ENCODE measurements at places on chromosomes 1 and 21.

GRCh38 chr1:94385308-94385929 lies 32.8 kb upstream of the ABCD3 start:
- no peak for DNase-seq

DNA sequence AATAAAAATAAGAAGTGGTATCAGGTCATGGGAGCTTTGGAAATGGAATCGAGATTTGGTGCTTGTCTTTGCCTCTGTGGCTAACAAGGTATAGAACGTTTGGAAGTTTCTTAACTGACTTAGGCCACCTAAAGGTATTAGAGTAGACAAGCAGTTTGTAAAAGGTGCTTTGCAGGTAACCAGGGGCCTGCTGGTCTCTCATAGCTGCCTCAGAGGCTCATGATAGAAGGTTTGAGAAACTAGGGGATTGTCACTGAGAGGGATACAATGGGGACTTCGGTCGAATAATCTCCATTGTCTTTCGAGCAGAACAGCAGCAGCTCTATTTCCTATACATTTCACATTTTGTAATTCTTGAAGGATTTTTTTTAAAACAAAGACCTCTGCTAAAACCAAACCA lies 37.6 kb downstream of the C21orf91 start:
- no peak for DNase-seq

DNA sequence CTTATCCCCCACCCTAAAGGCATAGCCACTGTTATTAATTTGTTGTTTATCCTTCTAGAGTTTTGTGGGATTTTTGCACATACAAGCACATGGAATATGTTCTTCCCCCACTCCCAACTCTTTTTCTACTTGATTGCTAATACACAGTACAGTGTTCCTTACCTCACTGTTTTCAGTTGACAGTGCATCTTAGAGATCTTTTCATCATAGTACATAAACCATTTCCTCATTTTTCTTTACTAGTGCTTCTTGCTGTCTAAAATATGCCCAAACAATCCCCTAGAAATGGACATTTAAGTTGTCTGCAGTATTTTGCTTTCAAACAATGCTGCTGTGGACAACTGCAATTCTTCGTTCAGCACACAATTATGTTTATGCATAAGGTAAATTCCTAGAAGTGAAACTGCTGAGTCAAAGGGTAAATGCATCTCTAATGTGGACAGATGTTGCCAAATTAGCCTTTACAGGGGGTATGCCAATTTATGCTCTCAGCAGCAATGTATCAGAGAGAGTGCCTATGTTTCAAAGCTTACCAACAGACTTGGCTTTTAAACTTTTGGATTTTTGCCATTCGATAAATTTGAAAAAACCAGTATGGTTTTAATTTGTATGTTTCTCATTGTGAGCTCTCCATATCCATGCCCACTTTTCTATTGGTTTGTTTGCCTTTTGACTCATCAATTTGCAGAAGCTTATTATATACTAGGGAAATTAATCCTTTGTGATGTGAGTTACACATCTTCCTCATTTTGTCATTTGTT lies 132.6 kb downstream of the MRPS6 start:
- no peak for DNase-seq

DNA sequence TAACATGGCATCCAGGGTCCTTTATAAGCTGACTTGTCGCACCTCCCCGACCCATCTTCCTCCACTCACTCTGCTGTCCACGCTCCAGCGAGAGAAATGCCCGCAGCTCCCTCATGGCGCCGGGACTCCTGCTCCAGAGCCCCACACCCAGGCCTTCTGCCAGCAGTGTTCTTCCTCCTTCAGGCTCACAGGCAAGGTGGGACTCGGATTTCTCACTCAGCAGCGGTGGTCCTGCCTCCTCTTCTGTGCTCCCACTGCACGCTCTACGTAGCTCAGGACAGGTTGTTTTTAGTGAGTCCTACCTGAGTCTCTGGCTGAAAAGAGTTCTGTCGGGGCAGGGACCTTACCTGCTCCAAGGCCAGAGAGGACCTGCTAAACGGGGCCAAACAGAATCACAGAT lies 11.2 kb downstream of the THEMIS2 start:
- DNase-seq = no peak

DNA sequence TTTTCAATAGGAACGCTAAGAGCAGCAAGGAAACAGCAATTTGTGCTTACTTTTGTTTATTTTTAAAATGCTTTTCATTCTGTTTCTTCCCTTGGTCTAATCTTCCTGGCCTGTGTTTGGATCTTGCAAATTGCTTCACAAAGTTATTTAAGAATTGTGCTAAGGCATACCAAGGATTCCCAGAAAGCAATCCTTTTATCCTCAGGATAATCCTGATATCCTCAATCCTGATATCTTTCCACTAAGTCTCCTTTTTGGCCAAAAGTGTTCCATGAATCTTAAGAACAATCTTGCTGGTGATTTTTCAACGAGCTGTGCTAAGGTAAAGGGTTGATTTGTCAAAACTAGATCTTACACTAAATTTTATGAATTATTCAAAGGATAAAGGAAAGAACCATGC lies 1577.9 kb downstream of the PLA2G4A start:
- DNase-seq = no peak

DNA sequence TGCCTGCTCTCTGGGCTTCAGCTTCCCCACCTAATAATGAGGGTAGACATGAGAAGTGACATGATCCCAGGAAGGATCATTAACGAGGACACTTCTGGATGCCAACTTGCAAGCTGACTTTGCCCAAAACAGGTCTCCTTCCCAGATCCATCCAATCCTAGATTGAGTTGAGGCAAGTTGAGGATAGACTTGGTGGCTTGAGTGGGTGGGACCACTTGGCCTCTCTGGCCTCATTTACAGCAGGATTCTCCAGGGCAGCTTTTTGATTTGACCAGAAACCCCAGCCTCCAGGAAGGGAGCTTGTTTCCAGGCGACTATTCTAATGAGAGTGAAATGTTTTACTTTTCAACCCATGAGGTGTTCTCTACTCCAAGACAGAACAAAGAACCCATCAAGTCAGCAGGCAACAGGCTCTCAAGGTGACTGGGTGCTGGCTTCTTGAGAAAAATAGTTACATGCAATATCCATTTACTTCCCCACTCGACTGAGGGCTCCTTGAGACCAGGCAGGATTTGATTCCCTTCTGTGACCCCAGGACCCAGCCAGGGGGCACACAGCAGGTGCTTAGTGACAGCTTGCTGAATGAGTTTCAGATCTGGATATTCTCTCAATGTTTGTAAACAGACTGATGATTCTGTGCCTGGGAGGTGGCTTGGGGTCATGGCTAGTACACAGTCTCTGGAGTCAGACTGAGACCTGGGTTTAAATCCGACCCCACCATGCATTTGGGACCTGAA lies 128.2 kb downstream of the DMRTB1 start:
- no peak for DNase-seq

DNA sequence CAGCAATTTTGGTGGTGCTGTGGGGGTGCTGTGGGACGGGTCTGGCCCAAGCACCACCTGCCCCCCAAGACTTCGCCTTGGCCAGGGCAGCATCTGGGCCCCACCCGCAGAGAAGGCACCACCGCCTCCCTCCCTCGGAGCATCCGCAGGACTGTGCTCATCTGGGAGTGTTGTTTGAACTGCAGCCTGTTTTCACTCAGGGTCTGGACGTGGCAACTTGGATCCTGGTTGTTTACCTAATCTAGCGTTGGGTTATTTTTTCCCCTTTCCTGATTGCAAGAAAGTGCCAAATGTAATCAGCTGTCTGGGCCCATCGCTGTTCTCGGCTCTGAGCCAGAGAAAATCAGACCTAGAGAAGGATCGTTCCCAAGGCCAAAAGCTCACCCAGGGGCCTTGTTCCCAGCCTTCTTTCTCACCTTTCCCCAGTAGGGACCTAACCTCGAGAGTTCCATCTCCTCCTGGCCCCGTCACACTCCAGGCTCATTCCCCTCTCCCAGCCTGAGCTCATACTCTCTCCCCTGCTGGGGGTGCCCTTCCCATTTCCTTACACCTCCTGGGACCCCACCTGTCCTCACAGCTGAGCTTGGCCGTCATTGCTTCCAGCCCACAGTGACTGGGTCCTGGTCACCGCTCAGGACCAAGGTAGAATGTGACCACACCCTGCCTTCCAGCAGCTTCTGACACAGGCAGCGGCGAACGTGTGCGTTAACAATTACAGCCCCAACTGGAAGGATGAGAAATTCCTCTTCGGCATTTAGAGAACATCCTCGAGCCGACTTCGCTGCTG lies 72.0 kb upstream of the FAM20B start:
- DNase-seq = no peak

- DNase-seq = no peak
These were observed 84.4 kb downstream of the CLEC20A start for GRCh38 chr1:178412400-178412770.

- DNase-seq = peak; percentile 57
These were observed 19.5 kb upstream of the NCMAP start for GRCh38 chr1:24536391-24536840.

DNA sequence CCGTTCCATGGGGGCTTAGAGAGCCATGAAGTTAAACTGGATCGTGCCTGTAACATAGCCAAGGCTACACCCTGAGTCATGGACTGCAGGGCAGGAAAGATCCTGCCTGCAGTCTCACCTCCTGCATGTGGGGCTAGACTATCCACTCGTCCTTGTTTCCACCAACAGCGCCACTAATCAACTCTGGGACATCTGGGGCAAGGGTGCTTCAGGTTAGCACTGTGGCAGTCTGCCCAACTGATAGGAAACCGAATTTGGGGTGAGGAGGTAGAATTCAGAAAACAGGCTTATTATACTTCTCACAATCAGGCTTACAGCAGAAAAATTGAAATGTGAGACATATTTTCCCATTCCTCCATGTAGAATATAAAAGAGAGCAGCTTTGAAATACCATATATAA lies 85.2 kb upstream of the ADAM30 start:
- DNase-seq = no peak

- DNase-seq = no peak
These were observed 82.8 kb downstream of the DTL start for GRCh38 chr1:212118167-212118871.

GRCh38 chr1:232923739-232924386 lies 26.5 kb upstream of the NTPCR start:
- DNase-seq = peak; percentile 20

DNA sequence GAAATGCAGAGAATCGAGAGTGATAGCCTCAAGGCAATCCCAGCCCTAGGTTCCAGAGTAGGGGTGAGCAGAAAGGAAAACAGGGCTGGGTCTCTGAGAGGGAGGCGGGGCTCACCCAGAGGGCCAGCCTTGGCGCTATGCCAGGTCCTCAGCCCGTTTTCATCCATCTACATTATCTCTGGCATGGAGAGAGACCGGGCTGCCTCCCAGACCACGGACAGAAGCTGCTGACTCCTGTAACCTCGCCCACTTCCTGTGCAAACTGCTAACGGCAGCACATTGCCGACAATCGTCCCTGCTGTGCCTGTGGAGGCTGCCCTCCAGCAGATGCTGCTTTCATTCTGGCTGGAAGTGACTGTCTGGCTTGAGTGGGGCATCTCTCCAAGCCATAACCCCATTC lies 569.1 kb downstream of the NPHP4 start:
- peak; percentile 15 for DNase-seq

GRCh38 chr1:242428399-242429190 lies 95.9 kb downstream of the PLD5 start:
- no peak for DNase-seq

- DNase-seq = no peak
These were observed 42.7 kb downstream of the SLC45A1 start for GRCh38 chr1:8360493-8361197.

Data from CD4-positive, alpha-beta T cell (primary cell).